NCI-H1105 (cell line): ENCODE measurements at places on chromosomes 6 and 20.

DNA sequence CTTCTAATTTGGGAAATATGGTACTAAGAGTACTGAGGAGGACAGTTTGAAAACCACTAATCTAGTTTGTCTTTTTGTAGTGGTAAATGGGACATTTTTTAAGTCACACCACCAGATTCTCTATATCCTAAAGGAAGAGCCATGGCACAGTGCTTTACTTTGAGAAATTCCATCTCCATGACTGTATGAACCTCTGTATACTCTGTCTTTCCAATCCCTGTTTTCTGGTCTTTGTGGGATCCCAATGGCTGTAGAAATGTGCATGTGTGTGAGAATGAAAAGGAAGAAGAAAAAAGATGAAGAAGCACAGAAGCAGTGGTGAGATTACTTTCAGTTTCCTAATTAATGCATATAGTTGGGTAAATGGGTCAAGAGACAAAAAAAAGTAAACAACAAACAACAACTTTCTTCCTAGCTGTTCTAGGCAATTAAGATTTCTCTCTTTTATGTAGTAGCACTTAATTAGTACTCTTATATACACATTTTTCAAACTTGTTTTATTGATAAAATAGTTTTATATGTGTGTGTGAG, 141.2 kb upstream of the HCRTR2 start:
- no peak for DNase-seq

GRCh38 chr20:48329676-48330664, 497.8 kb downstream of the PREX1 start:
- DNase-seq = no peak

GRCh38 chr6:167093922-167094432, 28.9 kb upstream of the CCR6 start:
- no peak for DNase-seq

DNA sequence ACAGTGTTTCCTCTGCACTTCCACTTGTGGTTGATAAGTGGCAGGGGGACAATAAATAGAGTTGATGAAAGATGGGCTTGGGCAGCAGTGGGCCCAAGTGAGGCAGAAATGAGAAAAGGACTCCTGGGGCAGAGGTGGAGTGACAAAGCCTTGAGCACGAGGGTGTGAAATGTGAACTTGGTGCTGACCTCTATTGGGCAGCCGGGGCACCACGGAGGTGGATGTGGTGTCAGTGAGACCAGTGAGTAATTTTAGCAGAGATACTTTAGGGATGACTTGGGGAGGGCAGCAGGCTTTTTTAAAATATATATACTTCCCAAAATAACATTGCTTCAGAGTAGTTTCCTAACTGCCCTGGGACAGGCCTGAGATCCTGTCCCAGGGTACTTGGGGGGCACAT, 30.6 kb upstream of the MYLK2 start:
- DNase-seq = no peak

DNA sequence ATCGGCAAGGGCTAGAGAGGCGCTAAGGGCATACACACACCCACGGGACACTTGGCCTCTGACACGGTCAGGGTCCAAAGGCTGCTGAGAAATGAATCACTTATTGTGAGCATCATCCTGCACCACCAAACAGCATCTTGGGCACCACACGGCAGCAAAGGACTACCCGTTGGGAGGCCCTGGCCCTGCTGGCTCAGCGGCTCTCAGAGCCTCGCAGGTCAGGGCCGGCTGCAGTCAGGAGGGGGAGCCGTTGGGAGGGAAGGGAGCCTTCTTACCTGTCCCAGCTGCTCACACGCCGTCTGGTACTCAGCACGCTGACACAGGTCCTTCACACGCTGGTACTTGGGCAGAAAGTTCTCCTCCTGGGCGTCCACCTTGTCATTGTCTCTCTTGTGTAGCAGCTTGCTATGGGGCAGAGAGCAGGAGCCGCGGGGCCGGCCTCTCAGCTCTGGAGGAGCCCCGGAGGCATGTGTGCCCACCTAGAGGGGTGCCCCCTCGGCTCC, 109.0 kb downstream of the SULF2 start:
- no peak for DNase-seq

DNA sequence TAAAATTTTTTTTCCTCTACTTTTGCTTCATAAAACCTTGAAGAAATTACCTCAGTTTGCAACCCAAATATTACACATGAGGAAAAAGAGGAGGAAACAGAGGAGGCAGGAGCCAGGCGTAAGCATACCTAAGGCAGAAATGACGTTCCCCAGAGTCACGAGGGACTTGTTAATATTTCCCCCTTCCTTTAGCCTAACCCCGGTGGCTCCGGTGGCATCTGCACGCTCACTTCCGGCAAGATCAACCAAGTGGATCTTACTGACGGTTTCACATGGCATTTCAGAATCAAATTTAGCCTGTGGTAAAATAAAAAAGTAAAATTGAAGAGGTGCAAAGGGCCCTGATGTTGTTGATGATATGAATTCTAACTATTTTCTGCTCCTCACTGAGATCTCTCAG, 67.4 kb downstream of the KIF16B start:
- DNase-seq = no peak

- DNase-seq = no peak
Measured at GRCh38 chr20:46305331-46305972, 2.8 kb downstream of the CDH22 start.

DNA sequence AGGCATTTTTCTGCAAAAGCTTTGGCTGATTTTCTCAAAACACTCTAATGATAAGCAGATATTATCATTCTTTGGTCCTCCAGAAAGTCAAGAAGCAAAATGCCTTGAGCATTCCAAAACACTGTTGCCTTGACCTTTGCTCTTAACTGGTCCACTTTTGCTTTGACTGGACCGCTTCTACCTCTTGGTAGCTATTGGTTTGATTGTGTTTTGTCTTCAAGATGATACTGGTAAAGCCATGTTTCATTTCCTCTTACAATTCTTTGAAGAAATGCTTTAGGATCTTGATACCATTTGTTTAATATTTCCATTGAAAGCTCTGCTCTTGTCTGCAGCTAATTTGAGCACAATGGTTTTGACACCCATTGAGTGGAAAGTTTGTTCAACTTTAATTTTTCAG, 35.6 kb upstream of the SDHAF4 start:
- DNase-seq = no peak

DNA sequence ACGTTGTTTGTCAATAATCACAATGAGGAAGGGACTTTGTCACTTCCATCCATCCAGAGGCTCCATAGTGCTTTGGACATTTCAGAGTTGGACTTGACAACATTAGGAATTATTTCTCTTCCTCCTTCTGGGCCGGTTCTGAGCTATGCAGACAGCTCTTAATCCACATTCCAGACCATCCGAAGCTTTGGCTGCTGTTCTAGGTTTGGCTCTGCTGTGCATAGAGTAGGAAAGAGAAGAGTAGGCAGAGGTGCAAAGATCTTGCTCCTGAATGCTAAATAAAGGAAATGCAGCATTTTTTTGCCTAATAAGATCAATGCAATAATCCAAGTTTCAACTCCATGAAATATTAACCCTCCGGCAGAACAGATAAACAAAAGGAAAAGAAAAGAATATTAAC, 251.8 kb upstream of the PRND start:
- DNase-seq = no peak

- no peak for DNase-seq
Measured at GRCh38 chr6:54772610-54773009, 74.0 kb upstream of the FAM83B start.

- DNase-seq = no peak
Measured at GRCh38 chr20:4548552-4548951, 173.2 kb upstream of the PRND start.

GRCh38 chr20:57448764-57449354, 57.7 kb downstream of the RBM38 start:
- DNase-seq = no peak

DNA sequence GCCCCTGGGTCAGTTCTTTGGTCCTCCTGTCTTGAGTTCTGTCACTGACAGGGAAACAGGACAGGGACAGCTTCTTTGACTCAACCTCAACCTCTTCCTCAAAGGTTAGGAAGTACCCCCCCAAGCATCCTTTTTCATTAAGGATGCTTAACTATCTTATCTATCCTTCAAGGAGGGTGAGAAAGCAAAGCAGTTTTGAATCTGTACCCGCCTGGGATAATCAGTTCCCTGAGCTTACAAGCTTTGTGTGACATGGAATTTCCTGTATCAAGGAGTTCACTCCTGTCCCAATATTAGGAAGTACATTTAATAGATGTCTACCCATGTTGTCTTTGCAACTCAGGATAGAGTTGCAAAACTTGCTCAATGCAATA, 31.1 kb upstream of the PIM1 start:
- no peak for DNase-seq

- no peak for DNase-seq
Measured at GRCh38 chr6:104003803-104004516, 855.8 kb downstream of the HACE1 start.

DNA sequence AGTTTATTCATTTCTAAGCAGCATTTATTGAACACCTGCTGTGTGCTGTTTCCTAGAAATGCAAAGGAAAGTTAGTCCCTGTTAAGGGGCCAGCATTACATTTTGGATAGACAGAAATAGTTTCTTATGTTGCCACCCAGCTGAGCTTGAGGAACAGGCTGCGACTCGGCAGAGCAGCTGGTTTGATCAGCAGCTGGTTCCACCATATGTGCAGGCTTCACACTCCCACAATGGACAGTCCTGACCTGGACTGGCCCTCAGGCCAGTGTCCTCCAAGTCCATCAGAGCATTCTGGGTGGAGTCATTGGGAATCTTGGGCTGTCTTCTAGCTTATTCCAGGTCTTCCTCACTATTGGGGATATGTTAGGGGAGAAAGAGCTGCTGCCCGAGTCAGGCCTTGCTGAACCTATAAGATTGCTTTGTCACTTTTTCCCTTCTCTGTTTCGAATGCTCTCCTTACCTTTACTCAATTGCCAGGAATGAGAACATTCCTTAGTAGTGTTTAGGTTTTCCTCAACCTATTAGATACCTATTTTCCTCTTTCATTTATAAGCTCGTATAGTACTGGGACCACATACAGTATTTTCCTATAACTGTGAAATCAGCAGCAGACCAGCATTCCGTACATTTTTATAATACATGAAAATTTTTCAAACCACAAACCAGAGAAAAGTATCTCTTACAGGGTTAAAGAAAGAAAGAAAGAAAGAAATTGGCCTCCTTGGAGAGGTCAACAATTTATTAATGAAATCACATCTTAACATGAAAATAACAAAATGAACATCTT, 203.0 kb downstream of the FARS2 start:
- no peak for DNase-seq

- DNase-seq = no peak
Measured at GRCh38 chr6:156804402-156804801, 27.2 kb downstream of the ARID1B start.

DNA sequence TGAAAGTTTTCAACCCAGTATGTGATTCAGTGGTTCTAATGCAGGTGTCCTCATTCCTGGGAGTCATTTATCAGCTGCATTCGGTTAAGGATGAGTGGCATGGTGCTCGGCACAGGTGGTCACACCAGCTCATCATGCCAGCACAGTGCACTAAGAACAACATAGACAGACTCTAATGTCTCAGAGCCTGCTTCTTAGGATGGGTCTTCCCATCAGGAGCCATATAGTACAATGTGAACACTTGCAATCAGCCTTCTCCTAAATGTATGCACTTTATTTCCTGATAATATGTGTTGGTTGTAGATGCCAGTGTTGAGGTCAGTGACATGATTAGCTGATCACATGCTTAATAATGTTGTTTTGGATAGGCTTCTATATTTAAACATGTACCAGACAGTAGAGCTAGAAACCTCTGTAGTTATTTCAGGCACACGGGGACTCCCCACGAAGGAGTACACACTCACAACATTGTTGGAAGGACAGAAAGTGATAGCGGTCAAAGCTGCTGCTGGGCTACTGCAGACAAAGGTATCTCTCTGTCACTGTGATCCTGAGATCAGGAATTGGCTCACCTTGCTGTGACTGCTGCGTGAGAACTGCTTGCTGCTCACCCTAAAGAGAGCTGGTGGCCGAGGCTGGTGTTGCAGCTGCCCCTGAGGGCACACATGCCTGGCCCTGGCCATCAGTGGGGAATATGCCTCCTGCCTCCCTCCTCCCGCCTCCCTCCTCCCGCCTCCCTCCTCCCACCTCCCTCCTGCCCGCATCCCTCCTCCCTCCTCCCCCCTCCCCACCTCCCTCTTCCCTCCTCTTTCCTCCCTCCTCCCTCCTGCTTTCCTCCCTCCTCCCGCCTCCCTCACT, 195.4 kb downstream of the SMOC2 start:
- no peak for DNase-seq

GRCh38 chr6:31898383-31899011, 999 bp upstream of the EHMT2 start:
- peak; percentile 48 for DNase-seq

GRCh38 chr6:134512981-134513391, 195.1 kb upstream of the SGK1 start:
- DNase-seq = no peak

DNA sequence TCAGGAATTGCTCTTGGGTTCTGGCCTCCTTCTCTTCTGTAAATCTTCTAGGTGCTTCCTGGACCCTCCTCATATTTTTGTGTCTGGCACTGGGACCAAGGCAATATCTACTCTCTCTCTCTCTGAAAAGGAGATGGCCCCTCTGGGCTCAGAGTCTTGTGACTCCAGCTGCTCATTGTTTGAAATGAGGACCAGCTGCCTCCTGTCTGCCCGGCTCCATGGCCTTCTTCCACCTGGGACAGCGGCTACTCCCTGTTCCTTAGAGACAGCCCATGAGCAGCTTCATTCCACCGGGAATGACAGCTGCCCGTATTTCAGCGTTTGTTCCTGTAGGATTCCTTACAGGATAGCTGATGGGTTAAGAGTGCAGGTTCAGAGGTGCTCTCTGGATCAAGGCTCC, 2.9 kb downstream of the TGM3 start:
- DNase-seq = no peak

DNA sequence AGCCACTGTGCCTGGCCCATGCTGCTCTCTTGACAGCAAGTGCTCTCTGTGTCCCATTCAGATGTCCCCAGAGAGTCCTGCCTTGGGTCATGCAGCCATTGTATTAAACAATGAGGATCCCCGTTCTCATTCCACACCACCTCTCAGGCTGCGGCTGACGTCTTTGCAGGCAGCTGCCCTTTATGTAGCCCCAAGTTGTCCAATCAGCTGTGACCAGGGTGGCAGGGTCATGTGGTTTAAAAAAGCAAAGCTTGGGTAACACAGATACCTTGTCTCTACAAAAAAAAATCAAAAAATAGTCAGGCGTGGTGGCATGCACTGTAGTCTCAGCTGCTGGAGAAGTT, 13.2 kb downstream of the GCNT2 start:
- no peak for DNase-seq

DNA sequence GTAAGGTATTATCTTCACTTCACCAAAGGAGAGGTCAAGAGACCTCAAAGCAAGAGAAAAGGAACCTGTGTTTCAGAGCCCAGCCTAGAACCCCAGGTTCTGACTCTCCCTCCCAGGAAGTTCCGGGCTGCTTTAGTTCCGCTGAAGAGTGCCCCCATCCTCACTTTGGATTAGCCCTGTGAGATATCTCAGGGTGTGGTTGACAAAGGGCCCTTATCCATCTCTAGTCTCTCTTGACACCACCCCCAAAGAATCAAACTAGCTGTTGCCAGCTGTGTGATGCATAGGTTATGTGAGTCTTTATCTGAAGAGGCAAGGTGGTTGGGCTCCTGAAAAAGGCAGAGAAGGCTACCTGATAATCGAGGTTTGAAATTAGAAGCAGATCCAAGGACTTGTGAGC, 20.6 kb downstream of the BRPF3 start:
- no peak for DNase-seq

- DNase-seq = no peak
Measured at GRCh38 chr6:23377830-23378229, 748.2 kb upstream of the NRSN1 start.

- DNase-seq = no peak
Measured at GRCh38 chr6:13113376-13113775, 215.0 kb downstream of the TBC1D7 start.

GRCh38 chr6:36862164-36862847, 12.3 kb downstream of the PPIL1 start:
- no peak for DNase-seq

- no peak for DNase-seq
Measured at GRCh38 chr20:22918286-22918983, 116.7 kb upstream of the SSTR4 start.
